ENCODE measurements at places on chromosomes 16 and 17.
A peak's percentile ranks its signal among the peaks of the same experiment; 100 is the strongest.

GRCh38 chr16:85924675-85925074, 25.7 kb downstream of the IRF8 start:
- DNase-seq = peak; percentile 70

GRCh38 chr16:61952841-61953240, 83.4 kb downstream of the CDH8 start:
- no peak for DNase-seq

- DNase-seq = no peak
Measured at GRCh38 chr16:50804290-50804907, 62.5 kb downstream of the CYLD start.

DNA sequence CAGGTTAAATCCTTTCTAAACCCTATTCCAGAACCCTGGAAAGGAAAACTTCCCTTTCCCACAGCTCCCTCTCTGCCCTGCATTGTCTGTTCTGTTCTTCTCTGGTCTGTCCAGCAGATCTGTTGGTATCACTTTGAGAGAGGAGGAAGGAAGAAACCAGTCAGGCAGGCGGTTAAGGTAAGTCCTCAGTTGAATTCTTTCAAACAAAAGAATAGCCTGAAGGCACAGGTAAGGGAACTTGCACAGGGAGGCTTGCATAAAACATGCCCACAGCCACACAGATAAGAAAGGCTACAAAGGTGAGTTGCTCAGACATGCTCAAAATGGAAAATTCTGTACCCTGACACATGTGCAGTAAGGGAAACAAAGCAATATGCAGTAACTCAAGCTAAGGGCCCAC, 595.7 kb upstream of the CDH5 start:
- no peak for DNase-seq

- no peak for DNase-seq
Measured at GRCh38 chr17:40921026-40921425, 16.4 kb downstream of the KRT23 start.

DNA sequence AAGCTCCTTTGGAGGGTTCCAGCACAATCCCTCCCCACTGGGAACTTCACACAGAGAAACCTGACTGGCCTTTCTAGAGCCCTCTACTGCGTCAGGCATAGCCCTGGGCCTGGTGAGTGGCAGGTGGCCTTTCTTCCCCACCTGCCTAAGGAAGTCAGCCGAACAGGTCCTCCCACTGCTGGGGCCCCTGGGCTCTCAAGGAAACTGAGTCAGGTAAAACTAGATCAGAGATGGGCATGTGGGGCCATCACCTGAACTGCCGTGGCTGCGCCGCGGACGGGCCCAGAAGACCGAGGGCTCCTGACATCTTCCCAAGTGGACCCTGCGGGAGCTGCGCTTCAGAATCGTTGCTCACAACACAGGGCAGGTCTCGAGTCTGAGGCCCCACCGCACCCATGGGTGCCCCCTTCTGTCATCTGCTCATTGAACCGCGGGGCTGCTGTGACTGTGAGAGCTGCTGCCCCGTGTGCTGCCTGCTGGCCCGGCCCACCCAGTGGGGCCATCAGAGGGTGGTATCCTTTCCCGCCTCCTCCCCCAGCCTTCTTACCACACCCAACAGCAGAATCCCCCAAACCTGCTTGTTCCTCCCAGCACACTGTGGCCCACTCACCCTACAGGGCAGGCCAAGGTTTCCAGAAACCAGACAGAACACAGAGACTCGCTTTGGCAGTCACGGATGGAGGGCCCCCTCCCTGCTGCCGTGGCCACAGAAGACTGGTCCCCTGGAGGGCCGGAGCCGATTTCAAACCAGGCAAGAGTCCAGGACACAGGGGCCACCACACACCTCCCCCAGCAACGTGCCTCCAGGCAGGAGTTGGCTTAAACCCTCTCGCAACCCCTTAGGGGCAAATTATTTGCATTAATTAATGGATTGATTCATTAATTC, 81.1 kb downstream of the TBC1D16 start:
- DNase-seq = peak; percentile 37

DNA sequence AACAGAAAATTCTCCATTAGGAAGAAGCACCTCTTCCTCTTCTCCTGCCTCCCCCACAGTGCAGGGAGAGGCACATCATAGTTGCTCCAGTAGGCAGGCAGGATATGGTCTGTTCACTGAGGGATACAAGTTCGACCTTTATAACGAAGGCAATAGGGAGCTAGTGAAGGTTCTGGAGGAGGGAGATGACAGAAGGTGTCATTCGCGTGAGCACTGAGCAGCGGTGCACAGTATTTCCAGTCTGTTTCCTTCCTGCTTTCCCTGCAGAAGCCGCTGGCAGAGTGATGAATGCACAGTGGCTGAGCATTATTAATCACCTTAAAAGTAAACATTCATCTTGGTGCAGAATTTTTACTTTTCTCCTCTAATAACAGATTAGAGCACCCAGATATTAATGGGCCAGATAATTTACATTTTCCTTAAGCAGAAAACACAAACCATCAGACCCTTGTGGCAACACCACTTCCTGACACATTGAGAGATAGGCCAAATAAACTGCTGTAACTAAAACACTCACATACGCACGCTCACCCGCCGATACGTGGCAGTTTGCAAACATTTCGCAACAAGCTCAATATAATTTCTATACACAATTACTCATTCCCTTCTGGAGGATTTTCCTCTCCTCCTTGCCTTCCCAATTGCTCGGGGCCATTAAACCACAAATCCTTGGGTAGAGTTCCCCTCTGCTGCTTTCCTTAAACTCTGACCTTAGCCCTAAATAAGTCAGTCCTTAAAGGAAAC, 69.5 kb downstream of the AIPL1 start:
- no peak for DNase-seq

- no peak for DNase-seq
Measured at GRCh38 chr17:57554826-57555635, 190.1 kb downstream of the CCDC182 start.

DNA sequence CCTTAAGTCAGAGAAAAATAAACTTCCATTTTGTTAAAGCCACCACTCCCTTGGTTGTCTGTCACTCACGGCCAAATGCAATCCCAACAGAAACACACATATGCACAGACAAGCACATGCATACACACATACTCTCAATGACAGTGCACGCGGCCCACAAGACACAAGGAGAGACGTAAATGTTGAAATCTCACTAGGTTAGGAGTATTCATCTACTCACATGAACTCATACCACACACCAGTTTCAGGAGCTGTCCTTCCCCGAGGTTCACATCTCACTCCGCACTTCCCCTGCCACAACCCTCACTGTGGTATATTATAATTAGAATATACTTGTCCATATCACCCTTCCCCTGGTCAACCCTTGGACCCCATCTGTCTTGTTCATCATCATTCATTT, 30.5 kb upstream of the CRYBA1 start:
- no peak for DNase-seq

DNA sequence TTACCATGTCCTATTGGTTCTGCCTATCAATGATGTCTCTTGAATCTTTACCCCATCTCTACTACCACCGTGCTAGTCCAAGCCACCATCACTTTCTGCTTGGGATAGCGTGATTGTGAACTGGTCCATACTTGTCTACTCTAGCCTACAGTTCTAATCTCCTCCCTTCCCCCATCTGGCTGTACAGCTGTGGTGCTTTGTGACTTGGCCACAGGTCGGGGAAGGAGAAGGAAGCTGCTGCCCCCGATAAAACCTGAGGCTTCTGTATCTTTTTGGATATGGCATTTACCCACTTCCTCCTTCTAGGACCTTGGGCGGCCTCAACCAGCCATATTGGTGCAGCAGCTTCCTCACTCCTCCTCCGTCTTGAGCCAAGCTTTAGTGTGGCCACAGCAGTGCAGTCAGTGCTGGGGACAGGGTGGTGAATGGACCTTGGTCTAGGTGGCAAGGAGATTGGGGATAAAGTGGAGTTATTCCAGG, 314 bp upstream of the ITGA2B start:
- DNase-seq = no peak

DNA sequence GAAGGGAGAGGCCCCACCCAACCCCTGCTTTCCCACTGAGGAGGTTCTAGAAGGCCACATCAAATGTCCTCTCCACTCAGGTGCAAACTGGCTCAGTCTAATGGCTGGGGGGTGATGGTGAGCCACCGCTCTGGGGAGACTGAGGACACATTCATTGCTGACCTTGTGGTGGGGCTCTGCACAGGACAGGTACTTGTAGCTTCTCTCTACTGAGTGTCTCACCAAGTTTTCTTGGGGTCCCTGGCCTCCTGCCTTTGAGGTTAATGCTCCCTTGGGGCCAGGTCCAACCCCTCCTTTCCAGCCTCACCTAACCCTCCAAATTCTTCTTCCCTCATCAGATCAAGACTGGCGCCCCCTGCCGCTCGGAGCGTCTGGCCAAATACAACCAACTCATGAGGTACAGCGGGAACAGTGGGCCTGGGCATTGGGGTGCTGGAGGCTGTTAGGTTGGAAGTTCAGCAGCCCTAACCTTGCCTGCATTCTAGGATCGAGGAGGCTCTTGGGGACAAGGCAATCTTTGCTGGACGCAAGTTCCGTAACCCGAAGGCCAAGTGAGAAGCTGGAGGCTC, 5.7 kb downstream of the ENO3 start:
- peak; percentile 81 for DNase-seq

GRCh38 chr17:38676706-38677504, 2.1 kb upstream of the EPOP start:
- DNase-seq = peak; percentile 92

DNA sequence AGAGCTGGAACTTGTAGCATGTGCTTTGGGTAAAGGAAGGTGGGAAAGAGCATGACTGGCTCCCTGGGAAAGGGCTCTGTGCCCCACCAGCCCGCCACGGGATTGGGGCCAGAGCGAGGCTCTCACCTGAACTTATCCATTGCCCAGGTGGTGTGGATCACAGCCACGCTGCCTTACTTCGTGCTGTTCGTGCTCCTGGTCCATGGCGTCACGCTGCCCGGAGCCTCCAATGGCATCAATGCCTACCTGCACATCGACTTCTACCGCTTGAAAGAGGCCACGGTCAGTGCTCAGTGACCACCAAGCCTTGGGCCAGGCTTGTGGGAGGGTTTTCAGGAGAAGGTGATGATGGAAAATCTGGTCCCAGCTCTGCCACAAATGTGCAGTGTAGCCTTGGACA, 36.0 kb downstream of the SLC6A2 start:
- no peak for DNase-seq

DNA sequence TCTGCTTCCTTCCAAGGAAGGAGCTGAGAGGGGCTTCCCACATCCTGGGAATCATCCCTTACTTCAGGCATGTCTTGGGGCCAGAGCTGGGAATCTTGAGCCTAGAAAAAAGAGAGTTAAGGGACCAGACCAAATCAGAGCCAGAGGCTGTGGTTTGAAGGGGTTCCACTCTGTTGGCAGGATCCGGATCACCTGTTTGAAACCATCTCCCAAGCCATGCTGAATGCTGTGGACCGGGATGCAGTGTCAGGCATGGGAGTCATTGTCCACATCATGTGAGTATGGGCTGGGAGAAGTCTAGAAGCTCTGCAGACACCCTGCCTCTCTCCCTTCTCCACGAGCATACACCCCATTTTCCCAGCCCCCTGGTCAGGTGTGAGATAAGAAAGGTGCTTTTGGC, 9.7 kb downstream of the PSMB3 start:
- DNase-seq = no peak

Data from activated effector memory CD4-positive, alpha-beta T cell treated with anti-CD3 and anti-CD28 coated beads, Interleukin-2, amount 50 U/mL, for 16 hours (primary cell).